Activated CD4-positive, alpha-beta T cell treated with anti-CD3 and anti-CD28 coated beads for 36 hours (primary cell): ENCODE measurements at places on chromosomes 5 and 9. TPM values are rescaled to one million over a fixed set of nuclear protein-coding genes. Genes with fewer than 3 reads are reported as not detected.

BARHL1 gene
- not detected for total RNA-seq

SLCO4C1 gene
- 0.37 TPM for total RNA-seq

PCDHGB2 gene
- total RNA-seq: 0.18 TPM

DNA sequence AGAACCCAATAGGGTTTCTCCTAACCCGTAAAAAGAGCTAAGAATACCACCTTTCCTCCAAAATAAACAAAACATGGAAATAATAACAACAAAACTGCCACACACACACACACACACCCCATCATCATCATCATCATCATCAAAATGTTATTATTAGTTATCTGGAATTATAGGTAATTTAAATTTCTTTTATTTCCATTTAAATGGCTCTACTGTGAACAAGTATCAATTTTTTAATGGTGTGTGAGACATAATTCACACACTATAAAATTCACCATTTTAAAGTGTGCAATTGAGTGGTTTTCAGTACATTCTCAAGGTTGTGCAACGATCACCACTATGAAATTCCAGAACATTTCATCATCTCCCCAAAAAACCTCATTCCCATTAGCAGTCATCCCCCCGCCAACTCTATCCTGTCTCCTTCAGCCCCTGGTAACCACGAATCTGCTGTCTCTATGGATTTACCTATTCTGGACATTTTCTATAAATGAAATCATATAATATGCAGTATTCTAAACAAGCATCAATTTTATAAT is 172.7 kb downstream of the ROR2 start:
- no peak overlapping the region for H3K27ac ChIP-seq
- H3K27me3 ChIP-seq: peaks cover 14% of the 10 kb centered on the region
- no peak for DNase-seq

GRCh38 chr5:1164696-1165630 is 36.4 kb upstream of the SLC6A19 start:
- no peaks in the 10 kb centered on the region for H3K36me3 ChIP-seq
- H3K4me3 ChIP-seq: no peak overlapping the region
- peaks cover 8% of the 10 kb centered on the region for H3K4me1 ChIP-seq
- H3K27me3 ChIP-seq: peaks cover 10% of the 10 kb centered on the region
- DNase-seq: no peak
- no peak overlapping the region for H3K27ac ChIP-seq

DNA sequence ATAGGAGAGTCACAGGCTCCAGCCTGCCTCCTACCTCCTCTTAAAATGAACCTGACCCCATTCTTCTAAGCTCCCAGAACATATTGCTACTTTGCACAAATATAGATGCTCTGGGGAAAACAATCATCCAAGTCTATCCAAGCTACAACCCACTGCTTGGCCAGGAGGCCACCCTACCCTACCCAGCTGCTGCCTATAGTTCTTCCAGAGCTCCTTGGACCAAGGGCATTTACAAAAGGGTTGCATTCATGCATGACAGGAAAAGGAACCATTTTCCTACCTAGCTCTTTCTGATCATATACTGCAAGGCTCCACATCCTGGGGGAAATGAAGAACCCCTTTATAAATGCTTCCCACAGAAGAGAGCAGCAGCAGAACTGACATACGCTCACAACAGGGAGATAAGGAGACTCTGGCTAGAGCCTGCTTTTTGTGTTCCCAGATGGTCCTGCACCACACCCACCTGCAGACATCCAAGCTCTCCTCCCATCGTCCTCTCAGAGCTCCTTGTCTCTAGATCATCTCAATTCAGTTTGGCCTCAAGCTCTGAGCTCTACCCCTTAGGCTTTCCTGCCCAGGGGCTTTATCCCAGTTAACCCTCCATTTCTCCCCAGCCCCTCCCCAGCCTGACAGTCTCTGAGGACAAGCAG is 185.5 kb downstream of the SPOCK1 start:
- H3K27ac ChIP-seq: no peak overlapping the region
- H3K36me3 ChIP-seq: no peaks in the 10 kb centered on the region
- H3K27me3 ChIP-seq: peaks cover 16% of the 10 kb centered on the region
- no peak overlapping the region for H3K4me3 ChIP-seq
- DNase-seq: no peak
- no peaks in the 10 kb centered on the region for H3K4me1 ChIP-seq

GRCh38 chr5:93601802-93602155 is 18.8 kb downstream of the NR2F1 start:
- H3K27me3 ChIP-seq: peaks cover 50% of the 10 kb centered on the region
- peaks cover 2% of the 10 kb centered on the region for H3K36me3 ChIP-seq
- no peak for DNase-seq
- peaks cover 6% of the 10 kb centered on the region for H3K4me1 ChIP-seq
- no peak overlapping the region for H3K27ac ChIP-seq
- H3K4me3 ChIP-seq: no peak overlapping the region
